Right lung (tissue), 10 donors: ENCODE measurements at places on chromosomes 6 and 20.
A peak's percentile ranks its signal among the peaks of the same experiment; 100 is the strongest.

GRCh38 chr20:46347841-46348803 lies 39.8 kb upstream of the CDH22 start:
- no peak for DNase-seq

DNA sequence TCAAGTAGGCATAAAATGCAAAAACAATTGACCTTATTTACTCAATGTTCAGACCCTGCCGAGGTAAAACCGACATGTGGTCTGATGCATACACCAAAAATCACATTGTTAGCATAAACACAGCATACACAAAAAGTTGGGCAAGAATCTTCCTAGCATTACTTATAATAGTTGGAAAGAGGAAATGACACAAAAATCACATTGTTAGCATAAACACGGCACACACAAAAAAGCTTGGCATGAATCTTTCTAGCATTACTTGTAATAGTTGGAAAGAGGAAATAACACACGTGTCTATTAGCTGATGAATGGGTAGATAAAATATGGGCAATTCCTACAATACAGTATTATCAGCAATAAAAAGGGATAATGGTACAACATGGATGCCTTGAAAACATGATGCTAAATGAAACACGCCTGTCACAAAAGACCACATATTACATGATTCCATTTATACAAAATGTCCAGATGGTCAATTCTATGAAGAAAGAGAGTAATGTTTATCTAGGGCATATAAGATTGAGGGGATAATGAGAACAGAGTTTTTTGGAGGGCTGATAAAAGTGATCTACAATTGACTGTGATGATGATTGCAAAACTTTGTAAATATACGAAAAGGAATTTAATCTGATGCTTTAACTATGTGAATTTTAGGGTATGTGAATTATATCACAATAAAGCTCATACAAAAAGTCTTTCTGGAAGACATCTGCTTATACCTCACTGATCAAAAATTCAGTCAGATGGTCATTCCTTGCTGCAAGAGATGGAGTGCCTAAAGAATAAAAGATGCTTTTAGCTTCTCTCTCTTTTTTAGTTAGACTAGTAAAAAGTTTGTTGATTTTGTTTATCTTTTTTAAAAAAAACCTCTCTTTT lies 1019.5 kb upstream of the CITED2 start:
- DNase-seq: peak; percentile 47

DNA sequence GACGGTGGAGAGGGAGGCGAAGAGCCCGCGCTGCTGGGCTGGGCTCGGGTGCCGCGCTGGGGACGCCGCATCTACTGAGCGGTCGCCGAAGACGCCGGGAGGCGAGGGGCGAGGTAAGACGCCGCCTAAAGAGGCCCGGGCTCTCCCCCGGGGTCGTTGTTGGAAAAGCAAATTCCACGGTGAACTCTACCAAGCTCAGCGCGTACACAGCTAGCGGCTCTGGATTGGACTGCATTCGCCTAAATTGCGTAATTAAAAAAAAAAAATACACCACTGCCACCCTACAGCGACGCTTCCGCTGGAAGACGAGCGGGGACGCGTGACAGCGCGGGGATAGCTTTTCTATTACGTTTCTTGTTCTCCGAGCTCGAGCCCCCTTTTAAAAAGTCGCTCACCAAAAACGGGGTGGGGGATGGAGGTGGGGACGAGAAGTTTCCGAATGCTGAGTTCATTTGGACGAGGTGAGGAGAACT lies 92.0 kb upstream of the PRDM1 start:
- DNase-seq: no peak

- no peak for DNase-seq
These were observed 44.3 kb upstream of the PTGIS start for GRCh38 chr20:49612127-49612738.

- no peak for DNase-seq
These were observed 89.8 kb downstream of the SCAF8 start for GRCh38 chr6:154822947-154823558.

DNA sequence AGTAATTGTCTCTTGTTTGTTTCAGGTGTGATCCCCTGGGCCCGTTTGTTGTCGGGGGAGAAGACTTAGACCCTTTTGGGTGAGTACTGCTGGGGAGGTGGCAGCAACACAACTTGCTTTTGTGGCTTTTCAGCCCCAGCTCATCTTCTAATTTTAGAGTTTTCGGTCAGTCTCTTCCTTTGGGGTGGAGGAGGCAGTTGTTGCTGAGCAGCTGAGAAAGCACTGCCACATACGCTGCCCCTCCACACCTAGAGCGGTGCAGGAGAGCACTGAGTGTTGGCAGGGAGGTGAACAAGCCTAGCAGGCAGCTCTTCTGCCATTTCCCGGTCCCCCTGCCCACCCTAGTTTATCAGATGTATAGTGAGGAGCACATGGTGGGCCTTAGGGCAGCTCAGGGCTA lies 21.7 kb downstream of the TMEM74B start:
- DNase-seq: no peak

DNA sequence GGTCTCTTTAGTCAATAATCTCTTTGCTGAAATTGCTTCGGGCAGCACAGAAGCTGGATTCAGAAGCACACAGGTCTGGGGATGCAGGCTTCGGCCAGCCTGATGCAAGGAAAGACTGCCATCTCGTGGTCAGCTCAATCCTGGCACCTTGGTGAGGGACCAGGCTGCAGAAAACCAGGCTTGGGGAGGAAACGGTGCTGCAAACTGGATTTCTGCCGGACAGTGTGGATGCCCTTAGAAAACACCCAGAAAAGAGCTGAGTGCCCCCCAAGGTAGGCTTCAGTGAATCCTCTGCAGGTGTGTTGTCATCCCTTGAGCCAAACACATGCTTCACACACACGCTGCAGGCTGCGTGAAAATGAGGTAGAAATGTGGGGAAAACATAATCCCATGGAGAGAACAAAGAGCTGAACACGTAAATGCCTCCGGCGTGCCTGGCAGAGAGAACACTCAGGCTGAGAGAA lies 89.8 kb upstream of the PAX1 start:
- DNase-seq: peak; percentile 61

- no peak for DNase-seq
These were observed 40.6 kb downstream of the BMP7 start for GRCh38 chr20:57225830-57226229.

- no peak for DNase-seq
These were observed 29.7 kb downstream of the RREB1 start for GRCh38 chr6:7137335-7138045.

DNA sequence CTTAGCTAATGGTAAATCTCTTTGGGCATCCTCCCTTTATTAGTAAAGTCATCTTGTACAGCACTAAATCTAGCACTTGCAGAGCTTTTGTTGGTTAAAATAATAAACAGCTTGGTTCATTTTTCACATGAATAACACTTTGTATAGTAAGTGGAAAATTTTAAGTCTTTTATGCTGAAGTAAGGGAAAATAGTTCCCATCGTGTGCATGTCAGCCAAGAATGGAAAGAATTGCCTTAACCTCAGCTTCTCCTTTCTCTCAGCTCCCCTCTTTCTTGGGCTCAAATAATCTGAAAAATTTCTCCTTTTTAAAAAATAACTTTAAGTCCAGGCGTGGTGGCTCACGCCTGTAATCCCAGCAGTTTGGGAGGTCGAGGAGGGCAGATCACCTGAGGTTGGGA lies 16.6 kb downstream of the SNRPC start:
- no peak for DNase-seq

DNA sequence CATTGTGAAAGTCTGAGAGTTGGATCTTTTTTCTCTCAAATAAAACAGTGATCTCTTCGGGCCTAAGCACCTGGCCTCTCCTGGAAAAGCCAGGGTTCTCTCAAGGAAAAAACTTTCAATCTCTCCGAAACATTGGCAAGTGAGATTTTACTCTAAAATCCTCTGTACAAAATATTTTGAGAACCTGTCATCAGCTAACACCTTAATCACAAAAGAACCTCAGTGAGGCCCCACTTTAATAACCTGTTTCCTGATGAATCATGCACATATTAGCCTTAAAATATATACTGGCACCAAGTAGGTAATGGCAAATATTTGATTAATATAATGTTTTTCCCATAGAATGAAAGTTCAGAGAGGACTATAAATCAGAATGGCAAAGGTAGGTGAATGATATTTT lies 177.9 kb downstream of the FRK start:
- no peak for DNase-seq
